Panc1 (cell line): ENCODE measurements at places on chromosomes 1 and 21. TPM values are rescaled to one million over a fixed set of nuclear protein-coding genes. Genes with fewer than 3 reads are reported as not detected.

- DNase-seq = no peak
These were observed 56.9 kb downstream of the SLC45A1 start for GRCh38 chr1:8374812-8375211.

Gene IPO9
- total RNA-seq = 106 TPM

Gene FNBP1L
- 25.1 TPM for total RNA-seq

Gene FAM167B
- 1.9 TPM for total RNA-seq

GRCh38 chr1:161069731-161070270 lies at the start of gene ARHGAP30:
Gene ARHGAP30, minus strand, starts transcription at chr1:161069891. Its CDS starts 267 bp downstream, at chr1:161069624.
- no peak for DNase-seq
